ENCODE measurements at places on chromosomes 11 and 22.
A peak's percentile ranks its signal among the peaks of the same experiment; 100 is the strongest.

GRCh38 chr11:12581923-12582322 lies 92.3 kb upstream of the TEAD1 start:
- DNase-seq, result no peak

DNA sequence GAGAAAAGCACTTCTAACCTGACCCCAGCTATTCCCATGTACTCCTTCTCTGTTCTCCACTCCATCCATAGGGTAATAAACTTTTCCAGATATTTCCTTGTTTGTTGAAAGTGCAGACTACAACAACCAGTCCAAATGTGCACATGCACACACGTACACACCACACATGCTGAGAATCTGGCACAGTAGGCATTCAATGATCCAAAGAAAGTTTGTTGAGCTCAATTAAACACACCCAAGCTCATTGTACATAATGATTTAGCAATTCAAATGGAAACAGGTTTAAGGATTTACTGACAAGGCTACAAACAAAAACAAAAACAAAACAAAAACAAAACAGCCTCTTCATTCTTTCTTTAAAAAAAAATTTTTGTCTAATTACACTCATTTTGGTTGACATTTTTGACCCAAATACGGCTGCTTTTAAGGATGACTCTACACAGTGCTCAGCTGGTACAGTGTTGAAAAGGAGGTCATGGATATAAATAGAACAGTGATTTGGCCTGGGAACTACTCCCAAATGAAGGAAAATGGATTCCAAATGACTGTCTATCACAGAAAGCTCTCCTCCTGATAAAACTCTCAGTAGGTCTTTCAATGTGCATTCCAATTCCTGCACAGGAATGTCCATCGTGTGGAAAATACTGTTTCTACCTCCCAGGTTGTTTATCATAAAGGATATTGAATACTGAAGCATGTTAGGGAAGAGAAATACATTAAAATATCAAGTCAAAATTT lies 232.2 kb downstream of the GUCY1A2 start:
- no peak for DNase-seq

DNA sequence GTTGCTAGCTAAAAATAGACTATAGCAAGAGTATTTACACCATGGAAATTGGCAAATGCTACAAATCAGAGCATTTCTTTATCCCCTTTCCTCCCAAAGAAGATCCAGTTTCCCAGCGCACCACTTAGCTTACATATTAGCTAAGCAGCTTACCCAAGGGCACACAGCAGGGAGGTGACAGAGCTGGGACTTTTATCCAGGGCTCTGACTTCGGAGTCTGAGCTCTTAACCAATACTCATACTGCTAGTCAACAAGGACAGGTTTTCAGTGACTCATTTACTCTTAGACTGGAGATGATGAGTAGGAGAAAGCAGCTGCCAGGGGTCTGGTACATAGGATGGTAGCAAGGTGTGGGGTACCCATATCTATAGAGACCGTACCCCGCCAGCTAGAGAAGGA lies 38.4 kb downstream of the NAV2 start:
- no peak for DNase-seq

DNA sequence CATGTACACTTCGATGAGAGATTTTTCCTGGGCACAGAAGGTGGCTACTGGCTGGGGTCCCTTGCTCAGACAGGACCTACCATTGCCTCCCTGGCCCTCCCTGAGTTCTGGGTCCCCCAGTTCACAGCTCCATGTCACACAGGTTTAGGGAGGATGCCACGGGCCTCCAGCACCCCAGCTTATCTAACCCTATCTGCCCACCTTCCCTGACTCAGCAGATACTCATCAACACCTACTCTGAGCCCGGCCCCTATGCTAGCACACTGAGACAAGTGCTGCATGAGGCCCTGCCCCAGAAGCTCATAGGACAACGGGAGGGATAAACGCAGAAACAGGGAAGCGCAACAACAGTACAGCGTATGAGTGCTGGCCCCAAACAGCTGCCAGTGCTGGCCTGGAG lies 9.6 kb downstream of the NAGA start:
- DNase-seq, result no peak

DNA sequence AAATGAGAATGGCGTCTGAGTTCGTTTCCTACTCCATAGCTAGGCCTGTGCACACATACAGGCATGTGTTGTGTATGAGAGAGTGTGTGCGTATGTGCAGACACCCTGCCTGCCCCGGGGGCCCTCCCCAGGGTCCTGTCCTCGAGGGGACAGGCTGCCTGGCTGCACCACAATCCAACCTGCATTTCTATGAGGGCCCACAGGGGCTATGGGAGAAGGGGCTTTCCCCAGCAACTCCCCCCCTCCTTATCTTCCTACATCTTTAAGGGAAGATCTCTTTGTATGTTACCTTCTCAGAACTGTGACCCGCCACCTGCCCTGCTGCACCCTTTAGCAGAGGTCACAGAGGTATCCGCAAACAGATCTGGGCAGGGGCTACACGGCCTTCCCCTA lies 14.9 kb downstream of the ADORA2A start:
- no peak for DNase-seq

GRCh38 chr11:2267306-2267850 lies 3.0 kb downstream of the ASCL2 start:
- DNase-seq, result no peak

DNA sequence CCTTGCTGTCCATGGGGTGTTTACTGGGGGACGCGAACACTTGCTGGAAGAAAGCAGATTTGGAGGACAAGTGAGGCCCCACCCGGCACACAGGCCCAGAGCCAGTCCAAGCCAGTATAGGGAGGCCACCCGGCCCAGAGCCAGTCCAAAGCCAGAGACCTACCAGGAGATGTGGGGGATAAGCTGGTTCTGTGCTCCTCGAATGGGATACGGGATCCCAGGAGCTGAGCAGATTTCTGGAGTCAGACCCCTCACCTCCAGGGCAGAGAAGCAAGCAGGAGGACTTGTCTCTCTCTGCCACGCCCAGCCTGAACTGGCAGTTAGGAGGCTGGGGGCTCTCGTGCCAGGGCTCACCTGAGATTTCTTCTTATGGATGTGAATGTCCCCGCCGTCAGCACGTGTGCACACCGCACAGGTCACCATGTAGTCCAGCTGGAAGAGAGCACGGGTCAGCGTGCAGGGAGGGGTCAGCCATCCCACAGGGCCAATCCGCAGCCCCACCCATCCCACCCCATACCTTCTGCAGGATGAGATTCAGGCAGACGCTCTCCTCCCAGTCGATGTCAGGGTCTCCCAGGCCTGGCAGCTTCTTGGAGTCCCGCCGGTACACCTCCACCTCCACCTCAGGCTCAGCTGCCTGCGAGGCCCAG lies 35.3 kb downstream of the KIAA0930 start:
- DNase-seq, result no peak

DNA sequence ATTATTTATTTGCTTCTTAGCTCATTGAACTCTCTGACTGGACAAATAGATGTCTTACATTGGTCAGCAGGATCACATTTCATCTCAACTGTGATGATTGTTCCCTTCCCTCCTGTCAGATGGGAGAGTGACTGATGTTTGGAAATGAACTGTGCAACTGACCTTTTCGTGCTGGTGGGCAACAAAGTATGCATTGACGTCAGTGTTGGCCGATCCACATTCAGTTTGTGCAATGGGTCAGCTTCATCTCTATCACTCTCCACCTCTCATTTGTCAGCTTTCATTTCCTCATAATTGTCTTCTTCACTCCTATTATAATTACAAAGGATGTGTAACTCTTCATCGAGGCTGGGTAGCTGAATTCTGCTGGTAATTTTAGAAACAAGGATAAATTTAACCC lies 71.3 kb downstream of the PPP2R1B start:
- DNase-seq, result no peak

GRCh38 chr11:116499396-116500003 lies 273.3 kb downstream of the BUD13 start:
- DNase-seq, result peak; percentile 63

DNA sequence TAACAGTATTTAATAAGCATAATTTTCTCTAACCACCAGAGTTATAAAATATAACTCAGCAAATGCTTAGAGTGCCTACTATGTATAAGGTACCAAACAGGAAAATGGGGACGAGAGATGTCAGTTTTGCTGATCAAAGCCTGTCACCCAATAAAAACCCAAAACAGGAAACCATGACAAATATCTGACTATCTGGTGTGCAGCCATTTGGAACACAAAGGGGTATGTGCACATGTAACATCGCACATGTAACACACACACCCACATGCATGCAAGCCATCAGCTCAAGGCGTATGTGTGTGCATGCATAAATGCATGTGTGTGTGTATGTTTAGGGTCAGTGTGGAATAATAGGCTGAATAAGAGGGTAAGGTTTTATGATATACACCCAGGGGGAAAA lies 64.2 kb downstream of the PRR5L start:
- DNase-seq, result no peak

DNA sequence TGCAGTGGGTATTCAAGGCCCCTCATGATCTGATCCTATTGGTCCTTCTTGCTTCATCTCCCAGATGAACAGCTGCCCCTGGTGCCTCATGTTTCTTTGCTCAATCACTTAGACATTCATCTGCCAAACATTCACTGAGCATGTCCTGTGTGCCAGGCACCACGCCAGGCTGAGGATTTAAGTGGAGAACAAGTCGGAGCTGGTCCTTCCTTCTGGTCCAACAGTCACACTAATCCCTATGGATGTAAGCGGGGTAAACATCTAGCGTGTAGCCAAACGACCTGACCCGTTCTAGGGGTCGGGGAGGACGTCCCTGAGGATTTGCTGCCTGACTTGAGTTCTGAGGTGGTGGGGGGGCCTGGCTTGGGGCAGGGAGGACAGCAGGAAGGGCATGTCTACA lies 21.9 kb downstream of the ZMAT5 start:
- no peak for DNase-seq

Data from activated CD4-positive, alpha-beta T cell treated with anti-CD3 and anti-CD28 coated beads for 24 hours (primary cell).